ENCODE measurements at places on chromosomes 11 and 22. TPM values are rescaled to one million over a fixed set of nuclear protein-coding genes. Genes with fewer than 3 reads are reported as not detected.

- DNase-seq, result no peak
Measured at GRCh38 chr11:94895971-94896370, 77.4 kb downstream of the CWC15 start.

DNA sequence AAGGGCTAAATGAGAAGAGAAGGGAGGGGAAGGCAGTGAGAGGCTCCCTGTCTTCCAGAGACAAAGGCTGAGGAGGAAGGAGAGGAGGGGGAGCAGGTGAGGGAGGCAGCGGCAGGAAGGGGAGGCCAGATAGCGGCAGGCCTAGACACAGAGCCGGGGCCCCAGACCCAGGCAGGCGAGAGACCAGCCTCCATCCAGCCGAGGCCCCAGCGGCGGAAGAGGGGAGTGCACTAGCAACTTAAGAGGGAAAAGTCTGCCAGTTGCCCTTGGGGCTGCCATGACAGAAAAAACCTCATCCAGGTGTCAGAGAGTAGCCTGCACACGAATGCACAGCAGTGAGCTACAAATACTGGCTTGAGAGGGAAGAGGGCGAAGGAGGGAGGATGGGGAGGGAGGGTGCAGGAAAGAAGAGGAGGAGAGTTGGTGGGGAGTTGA is 46.7 kb downstream of the IGLL1 start:
- DNase-seq, result no peak

DNA sequence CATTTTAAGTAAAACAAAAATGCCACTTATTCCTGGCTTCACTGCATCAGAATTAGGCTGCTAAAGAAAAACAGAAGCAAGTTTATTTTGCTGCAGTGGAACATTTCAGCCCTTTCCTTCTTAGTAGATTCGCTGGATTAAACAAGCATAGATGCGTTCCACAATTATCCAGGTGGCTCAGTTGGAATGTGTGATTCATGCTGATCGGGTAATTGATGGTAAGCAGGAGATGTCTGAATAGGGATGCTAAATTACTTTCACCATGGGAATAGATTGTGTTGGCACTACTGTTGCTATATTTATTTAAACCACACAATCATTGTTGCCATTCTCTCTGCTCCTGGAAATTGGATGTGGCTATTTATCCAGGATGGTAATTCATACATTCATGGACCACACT is 440.1 kb upstream of the DDI1 start:
- no peak for DNase-seq

Gene LARGE2
- total RNA-seq, result 0.75 TPM

Gene BACE1
- total RNA-seq, result 16.6 TPM

Gene XKR3
- not detected for total RNA-seq

DNA sequence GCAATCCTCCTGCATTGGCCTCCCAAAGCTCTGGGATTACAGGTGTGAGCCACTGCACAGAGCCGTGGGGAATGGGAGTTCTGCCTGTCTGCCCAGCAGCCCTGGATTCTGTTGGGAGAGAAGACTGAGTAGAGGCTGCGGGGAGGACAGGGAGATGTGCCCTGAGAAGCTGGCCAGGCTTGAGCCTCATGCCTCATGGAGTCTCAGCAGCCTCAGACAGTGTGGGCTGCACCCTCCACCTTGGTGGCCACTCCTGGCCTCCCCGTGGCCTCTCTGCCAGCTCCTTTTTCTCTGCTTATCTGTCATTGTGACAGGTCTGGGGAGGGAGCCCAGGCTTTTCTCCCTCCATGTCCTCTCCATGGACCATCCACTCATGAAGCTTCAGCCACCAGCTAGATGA is 43.2 kb downstream of the DKK3 start:
- no peak for DNase-seq

Gene SEPTIN5
- total RNA-seq, result 67.6 TPM

DNA sequence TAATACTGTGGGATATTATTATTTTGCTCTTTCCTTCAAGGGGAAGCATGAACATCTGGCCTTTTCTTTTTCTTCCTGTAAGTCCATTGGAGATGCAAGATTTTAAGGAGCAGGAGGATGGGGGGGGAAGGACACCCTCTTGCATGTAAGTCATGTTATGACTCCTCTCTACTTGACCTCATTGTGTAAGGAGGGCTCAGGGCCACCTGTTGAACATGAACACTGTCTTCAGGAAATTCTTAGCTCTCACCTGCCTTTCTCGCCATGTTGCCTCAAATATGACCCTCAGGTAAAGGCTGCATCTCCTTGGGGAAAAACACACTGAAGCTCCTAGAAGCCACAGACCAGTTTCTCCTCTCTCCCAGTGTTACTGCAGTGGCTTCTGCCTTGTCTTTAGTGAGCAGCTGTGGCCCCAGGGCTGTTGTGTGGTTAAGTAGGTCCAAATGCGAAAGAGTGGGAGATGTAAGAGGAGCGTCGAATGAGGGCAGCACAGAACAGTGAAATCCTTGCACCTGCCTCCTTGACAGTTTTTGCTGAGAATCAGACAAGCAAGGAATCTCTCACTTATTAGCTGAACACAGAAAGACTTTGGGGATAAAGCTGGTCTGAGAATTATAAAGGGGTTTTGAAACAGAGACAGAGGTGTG is 1.3 kb upstream of the RAG1 start:
- no peak for DNase-seq

Gene CSF2RB
- 1.8 TPM for total RNA-seq

Gene GLYAT
- not detected for total RNA-seq

Gene SLC22A9
- total RNA-seq, result not detected

DNA sequence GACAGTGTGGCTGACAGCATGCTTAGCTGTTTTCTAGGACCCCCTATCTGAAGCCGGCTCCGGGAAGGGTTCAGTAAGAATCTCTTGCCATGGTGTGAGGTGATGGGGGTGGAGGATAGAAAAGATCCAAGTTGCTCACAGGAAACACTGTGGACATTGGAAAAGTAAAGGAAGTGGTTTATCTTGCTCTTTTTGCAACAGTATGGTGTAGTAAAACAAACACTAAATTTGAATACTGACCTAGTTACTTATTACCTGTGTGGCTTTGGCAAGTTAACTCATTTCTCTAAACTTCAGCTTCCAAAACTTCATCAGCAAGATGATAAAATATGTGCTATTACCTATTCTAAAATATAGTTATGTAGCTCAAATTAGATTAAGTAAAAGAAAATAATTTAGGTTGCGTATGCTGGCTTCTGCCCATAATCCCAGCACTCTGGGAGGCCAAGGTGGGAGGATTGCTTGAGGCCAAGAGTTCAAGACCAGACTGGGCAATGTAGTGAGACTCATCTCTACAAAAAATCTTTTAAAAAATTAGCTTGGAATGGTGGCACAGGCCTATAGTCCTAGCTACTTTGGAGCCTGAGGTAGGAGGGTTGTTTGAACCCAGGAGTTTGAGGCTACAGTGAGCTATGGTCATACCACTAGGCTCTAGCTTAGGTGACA is 51.6 kb upstream of the APOA1 start:
- DNase-seq, result no peak

DNA sequence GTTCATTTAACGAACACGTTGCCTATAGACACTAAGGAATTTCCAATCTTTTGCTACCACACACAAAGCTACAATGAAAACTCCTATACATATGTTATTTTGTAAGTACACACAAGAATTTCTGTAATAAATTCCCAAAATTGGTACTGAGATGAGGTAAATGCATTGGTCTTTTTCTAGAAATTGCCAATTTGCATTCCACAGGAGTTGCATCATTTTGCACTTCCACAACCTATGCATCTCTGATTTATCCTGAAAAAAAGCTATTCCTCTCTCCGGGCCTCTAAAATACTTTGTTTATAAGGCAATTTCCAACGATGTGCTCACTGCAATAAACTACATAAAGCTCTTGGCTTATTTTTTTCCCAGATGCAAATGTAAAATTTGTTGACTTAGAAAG is 24.9 kb downstream of the IMMP1L start:
- DNase-seq, result no peak

DNA sequence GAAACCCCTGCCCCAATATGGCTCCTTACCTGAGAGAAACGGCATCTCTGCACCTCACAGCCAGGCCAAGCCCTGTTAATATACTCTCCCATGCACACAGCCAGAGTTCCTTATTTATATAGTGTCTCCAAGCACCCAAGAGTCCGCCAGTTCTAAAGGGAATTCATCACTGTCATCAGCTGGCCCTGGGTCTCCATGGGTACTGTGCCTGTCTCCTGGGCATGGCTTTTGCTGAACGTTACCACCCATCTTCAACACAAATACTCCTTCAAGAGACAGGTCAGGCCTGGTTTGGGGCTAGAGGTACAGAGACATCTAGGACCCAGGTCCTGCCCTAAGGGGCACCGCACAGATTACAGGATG is 1.6 kb upstream of the ATG16L2 start:
- DNase-seq, result no peak

GRCh38 chr22:38923463-38924346 is 33.7 kb upstream of the APOBEC3A start:
- DNase-seq, result peak; percentile 96

Gene TH
- total RNA-seq, result 0.58 TPM

Gene RBM4B
- total RNA-seq, result 26.7 TPM

Gene RASL10A
- 1.5 TPM for total RNA-seq
